ENCODE measurements at places on chromosomes 3 and 15. TPM values are rescaled to one million over a fixed set of nuclear protein-coding genes. Genes with fewer than 3 reads are reported as not detected.

- no peak for DNase-seq
Measured at GRCh38 chr3:42875325-42876151, at the start of gene CYP8B1. TSS of gene CYP8B1 (minus strand) at chr3:42875879. CDS start at chr3:42875816, 63 bp downstream.

Gene VILL
- total RNA-seq = 12.4 TPM

GRCh38 chr3:61158216-61158615 lies 93.0 kb downstream of the FHIT start:
- no peak for DNase-seq

DNA sequence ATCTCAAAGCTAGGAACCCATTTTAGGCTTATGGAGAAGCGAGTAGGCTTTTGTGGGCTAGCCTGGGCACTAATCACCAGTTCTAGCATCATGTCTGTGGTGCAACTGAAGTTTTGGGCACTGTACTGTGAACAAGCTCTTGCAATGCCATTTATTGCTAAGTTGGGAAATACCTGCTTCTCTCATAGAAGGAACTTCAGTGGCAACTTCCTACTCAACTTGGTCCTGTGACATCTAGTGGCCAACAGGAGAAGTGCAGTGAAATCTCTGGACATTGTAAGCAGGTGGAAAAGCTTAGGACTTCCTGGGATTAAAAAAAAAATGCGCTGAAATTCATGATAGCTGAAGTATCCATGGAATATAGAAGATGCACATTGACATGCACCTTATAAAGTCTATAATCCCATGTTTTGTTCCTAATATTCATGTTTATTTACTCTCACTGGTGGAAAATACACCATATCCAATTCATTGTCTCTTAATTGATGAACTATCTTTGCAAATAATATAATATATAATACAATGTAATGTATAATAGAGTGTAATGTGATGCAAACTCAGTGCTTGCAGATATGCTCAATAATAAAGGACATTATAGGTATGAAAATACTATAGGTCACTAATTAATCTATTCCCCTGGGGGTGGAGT lies 6.5 kb upstream of the ALDH1A3 start:
- DNase-seq = peak; percentile 62

DNA sequence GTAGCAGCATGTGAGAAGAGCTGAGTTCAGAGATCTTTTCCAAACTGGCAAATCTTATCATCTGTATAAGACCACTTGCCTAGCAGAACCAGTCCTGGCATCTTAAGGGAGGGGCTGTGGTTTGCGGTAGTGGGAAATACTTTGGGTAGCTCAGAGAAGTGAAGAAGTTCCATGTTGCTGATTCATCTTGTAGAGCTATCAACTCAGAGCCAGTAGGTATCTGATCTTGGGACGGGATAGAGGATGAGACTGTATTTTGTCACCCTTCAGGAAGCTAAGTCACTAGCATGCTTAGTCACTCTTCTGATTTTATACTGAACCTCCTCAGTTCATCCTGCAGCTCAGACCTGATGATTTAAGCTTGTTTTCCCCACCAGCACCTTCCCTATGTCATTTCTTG lies 211.4 kb downstream of the NR1D2 start:
- peak; percentile 53 for DNase-seq

- DNase-seq = no peak
Measured at GRCh38 chr15:23760024-23760423, 72.9 kb upstream of the NDN start.

Gene ZFYVE19
- total RNA-seq = 19.9 TPM

DNA sequence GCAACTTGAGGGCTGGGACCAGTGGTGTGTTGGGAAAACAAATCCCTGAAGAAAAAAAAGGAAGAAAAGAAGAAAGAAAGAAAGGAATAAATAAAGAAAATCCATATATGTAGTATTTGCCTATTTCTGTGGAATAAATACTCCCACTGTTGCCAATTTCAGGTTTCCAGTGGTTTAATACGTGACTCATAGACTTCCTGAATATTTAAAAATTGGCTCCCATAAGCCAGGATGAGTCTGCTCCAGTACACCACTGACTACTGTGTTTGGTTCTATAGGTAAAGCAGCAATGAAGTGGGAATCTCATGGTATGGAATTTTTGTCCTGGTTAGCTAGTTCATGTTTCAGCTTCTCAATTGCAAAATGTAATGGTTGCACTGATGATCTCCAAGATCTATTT lies 31.6 kb downstream of the PYDC2 start:
- no peak for DNase-seq

Gene RTP1
- not detected for total RNA-seq

GRCh38 chr15:59011262-59011952 lies 23.9 kb downstream of the RNF111 start:
- DNase-seq = peak; percentile 25

DNA sequence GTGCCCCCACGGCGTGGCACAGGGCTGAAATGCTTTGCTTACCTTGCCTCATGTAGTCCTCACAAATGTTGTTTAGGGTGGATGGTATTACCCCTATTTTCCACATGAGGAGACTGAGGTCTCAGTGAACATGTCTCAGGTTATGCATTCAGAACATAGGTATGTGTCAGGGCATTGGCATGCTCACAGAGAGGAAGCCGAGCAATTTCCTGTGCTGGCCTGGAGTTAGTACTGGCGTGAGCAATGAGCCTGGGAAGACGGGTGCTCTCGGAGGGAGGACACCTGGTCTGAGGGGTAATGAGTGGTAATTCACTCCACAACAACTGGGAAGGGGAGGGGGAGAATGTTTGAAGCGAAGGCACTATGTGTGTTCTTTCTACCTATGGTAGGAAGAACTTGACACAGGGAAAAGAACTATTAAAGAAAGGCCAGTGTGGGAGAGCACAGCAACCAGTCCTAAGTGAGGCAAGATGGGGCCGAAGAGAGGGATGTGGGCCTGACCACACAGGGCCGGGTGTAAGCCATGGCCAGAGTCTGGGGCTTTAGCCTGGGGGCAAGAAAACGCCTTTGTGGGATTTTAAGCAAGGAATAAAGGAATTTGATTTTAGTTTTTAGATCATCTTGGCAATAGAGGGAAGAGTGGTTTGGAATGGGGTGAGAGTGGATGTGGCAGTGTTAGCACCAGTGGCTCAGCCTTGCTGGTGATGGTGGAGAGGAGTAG lies 4.9 kb upstream of the FAM131A start:
- no peak for DNase-seq

GRCh38 chr15:31215490-31216214 lies 111.0 kb upstream of the KLF13 start:
- DNase-seq = peak; percentile 87

DNA sequence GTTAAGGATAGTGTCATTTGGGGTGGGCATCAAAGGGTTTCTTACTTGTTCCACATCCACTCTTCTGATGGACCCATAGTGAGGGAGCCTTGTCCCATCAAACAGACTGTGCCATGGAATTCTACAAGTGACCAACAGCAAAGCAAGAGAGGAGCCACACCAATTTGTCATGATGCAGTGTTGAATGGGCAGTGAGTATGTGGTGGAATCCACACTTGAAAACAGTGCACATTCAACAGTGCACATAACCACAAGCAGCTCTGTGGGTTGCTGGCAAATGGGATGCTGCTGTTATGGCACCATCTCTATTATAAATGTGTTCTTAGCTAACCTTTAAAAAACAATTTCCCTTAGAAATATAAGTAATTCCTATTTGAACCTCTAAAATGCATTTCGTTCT lies 52.5 kb upstream of the CPNE4 start:
- no peak for DNase-seq

- DNase-seq = peak; percentile 73
Measured at GRCh38 chr15:88864861-88865497, 30.4 kb downstream of the HAPLN3 start.

Gene DUSP7
- 15.8 TPM for total RNA-seq

DNA sequence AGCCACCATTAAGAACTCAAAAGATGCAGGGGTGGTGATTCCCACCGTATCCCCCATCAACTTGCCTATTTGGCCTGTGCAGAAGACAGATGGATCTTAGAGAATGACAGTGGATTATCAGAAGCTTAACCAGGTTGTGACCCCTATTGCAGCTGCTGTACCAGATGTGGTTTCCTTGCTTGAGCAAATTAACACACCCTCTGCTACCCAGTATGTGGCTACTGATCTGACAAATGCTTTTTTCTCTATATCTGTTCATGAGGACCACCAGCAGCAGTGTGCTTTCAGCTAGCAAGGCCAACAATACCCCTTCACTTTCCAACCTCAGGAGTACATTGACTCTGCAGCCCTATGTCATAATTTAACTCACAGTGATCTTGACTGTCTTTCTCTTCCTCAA lies 8.6 kb upstream of the MCF2L2 start:
- no peak for DNase-seq

DNA sequence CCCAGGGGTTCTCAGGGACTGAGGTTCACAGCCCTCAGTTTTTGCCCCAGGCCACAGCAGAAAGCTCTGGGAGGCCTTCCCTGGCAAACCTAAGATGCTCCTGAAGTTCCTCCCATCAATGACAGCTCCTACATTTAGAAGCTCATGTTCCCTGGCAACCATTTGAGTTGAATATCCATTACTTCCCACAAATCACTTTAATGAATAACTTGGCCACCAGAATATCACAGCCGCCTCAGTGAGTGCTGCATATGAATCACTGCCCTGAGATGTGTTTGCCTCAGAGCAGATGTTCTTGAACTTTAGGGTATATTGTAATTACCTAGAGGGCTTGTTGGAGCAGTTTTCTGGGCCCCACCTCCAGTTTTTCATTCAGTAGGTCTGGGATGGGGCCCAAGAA lies 27.4 kb downstream of the SLCO2A1 start:
- DNase-seq = no peak

Gene MB21D2
- not detected for total RNA-seq

GRCh38 chr3:18533039-18533438 lies 107.9 kb upstream of the SATB1 start:
- DNase-seq = no peak

Gene XCR1
- not detected for total RNA-seq

Measured in K562 (cell line).